ENCODE measurements at places on chromosomes 5 and 9. TPM values are rescaled to one million over a fixed set of nuclear protein-coding genes. Genes with fewer than 3 reads are reported as not detected.
A peak's percentile ranks its signal among the peaks of the same experiment; 100 is the strongest.

Gene ISL1
- total RNA-seq = not detected

Gene ADRB2
- 5.5 TPM for total RNA-seq

Gene TMOD1
- 192 TPM for total RNA-seq

Gene RLN2
- not detected for total RNA-seq

Gene MELK
- total RNA-seq = 0.76 TPM

Gene UNC5A
- 0.08 TPM for total RNA-seq

Gene COL5A1
- 18.7 TPM for total RNA-seq

DNA sequence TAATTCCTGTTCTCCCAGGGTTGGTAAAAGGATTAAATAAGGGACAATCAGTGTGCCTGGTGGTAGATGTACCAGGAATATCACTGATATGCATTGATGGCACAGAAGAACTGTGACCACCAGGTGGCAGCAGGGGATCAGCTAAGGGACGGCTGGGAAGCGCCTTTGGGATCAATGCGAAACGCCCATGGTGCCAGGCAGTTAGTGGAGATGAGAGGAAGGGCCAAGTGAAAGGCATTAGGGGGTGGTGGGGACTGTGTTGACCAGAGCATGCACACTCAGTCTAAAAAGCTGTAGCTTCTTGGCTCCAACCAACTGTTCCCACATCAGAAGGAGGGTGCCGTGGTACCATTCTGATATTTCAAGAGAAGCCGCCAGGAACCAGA is 55.6 kb downstream of the ARHGEF37 start:
- DNase-seq = no peak

DNA sequence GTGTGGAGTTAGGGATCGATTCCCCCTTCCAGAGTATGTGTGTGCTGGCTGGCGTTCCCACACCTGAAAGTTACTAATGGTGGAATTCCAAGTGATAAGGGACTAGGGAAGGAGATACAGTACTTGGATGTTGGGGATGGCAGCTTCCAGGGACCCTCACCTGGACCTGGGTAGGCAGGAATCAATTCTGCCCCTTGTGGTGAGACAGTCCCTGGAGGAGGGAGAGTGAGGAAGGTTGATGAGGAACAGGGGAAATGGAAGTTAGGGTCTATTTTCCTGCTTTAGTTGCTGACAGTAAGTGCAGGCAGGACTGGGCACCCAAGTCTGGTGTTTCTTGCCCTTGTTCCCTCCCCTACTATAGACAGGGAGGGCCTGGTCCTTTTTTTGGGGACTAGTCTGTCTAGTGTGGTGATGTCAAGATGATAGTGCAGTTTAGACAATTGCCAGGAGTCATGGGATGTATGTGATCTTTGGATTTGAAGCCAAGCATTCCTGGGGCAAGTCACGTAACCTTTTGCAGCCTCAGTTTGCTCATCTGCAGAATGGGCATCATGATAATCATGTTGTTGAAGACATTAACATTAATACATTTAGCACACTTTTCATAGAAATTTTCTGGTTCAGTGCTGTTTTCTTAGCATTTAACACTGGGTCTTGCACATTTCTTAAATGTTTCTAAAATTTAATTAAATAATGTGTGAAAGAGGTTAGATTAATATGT is 51.7 kb downstream of the DAB2IP start:
- DNase-seq = no peak

DNA sequence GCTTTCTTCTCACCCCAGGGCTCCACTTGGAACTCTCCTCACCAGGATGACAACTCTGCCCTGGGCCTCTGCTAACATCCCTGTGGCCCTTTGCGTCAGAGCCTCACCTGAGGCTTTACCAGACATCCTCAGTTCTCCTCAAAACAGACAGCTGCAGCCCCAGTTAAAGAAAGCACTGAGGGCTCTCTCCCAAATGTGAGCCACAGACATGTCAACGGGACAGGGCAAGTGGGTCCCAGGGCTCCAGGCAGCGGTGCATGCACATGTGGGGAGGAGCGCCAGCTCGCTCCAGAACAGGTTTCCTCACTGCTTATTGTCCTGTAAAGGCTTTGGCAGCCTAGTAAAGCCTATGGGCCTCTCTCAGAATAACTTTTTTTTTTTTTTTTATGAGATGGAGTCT is 37.3 kb downstream of the IPPK start:
- DNase-seq = no peak

GRCh38 chr9:92962846-92963245 is 15.5 kb downstream of the FGD3 start:
- DNase-seq = no peak

GRCh38 chr9:95344735-95345325 is 27.3 kb upstream of the FANCC start:
- no peak for DNase-seq

- DNase-seq = no peak
Observed at GRCh38 chr5:43647789-43648188, 44.8 kb downstream of the NNT start.

GRCh38 chr5:90940227-90940995 is 381.8 kb downstream of the ADGRV1 start:
- no peak for DNase-seq

DNA sequence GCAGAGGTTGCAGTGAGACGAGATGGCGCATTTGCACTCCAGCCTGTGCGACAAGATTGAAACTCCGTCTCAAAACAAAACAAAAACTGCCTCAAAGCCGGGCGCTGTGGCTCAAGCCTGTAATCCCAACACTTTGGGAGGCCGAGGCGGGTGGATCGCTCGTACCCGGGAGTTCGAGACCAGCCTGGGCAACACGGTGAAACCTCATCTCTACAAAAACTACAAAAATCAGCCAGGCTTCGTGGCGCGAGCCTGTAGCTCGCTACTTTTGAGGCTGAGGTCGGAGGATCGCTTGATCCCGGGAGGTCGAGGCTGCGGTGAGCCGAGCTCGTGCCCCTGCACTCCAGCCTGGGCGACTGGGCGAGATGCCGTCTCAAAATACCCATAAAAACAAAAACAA is 988 bp downstream of the GFM2 start:
- no peak for DNase-seq

DNA sequence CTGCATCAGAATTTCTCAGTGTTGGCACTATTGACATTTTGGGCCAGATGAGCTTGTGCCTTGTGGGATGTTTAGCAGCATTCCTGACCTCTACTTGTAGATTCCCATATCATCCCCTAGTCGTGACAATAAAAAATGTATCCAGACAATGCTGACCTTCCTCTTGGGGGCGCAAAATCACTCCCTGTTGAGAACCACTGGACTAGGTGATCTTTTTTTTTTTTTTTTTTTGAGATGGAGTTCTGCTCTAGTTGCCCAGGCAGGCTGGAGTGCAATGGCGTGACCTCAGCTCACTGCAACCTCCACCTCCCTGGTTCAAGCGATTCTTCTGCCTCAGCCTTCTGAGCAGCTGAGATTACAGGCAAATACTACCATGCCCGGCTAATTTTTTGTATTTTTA is 22.6 kb downstream of the STXBP1 start:
- no peak for DNase-seq

- no peak for DNase-seq
Observed at GRCh38 chr5:172312286-172312685, 28.7 kb upstream of the UBTD2 start.

GRCh38 chr5:138843316-138844124 is 31.6 kb downstream of the LRRTM2 start:
- no peak for DNase-seq

DNA sequence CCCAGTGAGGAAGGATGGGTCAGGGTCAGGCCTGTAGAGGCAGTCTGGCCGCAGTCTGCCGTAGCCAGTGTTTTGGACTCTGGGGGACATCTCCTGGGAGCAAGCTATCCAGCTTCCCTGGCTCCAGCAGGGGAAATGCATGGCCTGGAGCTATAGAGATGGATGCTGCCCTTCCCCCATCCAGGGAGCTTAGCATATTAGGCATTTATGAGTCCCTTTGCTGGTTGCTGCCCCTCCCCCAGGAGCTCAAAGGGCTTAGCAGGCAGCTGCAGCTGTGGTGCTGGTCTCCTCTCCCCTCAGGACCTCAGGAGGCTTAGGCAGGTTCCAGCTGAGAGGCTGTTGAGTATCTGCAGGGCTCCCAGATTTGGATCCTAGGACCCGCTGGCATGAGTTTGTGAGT is 1158.7 kb downstream of the DTWD2 start:
- no peak for DNase-seq

DNA sequence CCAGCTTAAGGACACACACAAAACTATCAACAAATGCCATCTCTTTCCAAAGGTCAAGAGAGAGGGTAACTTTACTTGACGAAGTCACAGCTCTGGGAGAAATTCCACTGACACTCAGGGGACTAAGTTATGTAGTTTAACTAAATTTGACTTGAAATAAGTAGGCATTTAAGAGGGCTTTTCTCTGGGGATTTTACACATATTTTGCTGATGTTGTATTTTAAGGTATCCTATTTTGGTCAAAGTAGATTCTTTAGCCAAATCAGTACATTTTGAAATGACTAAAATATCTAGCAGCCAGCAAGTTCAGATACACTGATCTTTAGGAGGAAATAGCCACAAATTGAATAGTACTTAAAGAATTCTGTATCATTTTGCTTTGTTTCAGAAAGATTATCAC is 652.0 kb downstream of the PDE4D start:
- DNase-seq = no peak

- no peak for DNase-seq
Observed at GRCh38 chr5:62395210-62395950, 8.3 kb downstream of the DIMT1 start.

- DNase-seq = no peak
Observed at GRCh38 chr5:67202828-67203227, 6.2 kb upstream of the CD180 start.

- DNase-seq = no peak
Observed at GRCh38 chr5:86074297-86074696, 543.4 kb upstream of the COX7C start.

DNA sequence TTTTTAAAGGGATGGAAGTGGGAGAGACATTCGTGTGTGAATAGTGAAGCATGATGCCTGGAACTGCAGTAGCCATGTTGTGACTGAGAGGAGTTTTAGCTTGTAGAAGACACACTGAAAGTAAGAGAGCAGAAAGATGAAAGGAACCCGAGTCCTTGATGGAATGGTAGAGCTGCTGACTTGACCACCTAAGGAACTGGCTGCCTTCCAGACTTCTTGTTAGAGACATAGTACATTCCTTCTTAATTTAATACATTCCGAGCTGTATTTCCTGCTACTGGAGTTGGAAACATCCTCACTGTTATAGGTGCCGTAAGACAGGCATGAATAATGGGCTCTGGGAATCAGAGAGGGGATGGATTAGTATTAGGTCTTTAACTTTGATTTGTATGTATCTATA is 7.4 kb downstream of the CER1 start:
- DNase-seq = no peak

DNA sequence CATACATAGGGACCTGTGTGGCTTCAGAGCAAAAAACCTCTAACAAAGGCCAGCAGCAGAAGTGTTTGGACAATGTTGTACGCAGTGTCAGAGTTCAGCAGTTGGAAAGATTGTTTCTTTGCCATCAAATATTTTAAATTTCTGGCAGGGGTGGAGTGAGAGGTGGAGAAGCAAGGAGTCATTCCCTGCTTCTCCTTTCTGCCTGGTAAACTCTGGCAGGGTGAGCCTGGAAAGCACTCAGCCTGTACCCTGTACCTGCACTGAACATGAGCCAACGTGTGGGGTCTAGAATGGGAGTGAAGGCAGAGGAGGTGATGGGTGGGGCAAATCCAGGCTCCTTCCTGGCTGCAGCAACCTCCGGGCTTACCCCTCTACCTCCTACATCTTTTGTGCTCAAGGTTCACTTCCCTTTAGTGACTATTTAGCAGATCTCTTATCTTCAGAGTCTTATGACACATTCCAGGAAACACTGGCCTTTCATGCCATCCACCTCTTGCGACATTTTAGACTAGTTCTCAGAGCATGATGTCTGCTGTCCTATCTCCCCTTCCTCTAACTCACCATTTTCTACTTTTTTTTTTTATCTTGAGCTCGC is 445.0 kb upstream of the PIK3R1 start:
- no peak for DNase-seq

DNA sequence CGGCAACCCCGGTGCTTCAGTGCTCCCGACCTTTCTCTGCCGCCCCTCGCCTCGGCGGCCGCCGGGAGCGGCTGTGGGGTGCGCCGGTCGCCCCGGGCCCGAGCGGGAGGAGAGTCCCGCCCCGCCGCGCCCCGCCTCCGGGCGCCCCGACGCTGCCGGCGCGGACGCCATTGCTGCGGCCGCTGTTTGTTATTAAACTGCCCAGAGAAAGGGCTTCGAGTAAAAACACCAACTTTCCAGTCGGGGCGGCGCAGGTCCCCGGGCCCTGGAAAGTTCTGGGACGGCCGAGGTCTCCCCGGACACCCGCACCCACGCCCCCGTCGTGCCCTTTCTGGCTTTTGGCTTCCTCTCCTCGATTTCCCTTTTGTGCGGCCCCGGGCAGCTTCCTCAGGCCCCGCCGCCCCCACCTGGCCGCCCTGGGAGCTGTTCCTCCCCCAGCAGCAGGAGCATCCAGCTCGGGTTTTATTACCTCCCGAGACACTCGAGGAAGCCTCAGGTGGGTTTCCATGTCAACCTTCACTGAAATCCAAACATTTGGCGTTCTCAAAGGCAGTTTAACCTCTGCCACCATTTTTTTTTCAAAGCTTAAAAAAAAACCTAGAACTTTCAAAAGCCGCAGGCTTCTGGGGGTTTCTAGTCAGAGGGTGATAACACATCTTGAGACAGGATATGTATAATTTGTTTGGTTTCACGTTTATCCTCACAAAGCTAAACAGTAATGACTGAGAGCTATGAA is 334.4 kb downstream of the CWC27 start:
- DNase-seq = peak; percentile 78

- no peak for DNase-seq
Observed at GRCh38 chr9:23477908-23478307, 348.1 kb downstream of the ELAVL2 start.

- DNase-seq = no peak
Observed at GRCh38 chr5:150641006-150641570, 628 bp downstream of the SYNPO start.

GRCh38 chr9:134007150-134007549 is 15.0 kb upstream of the VAV2 start:
- DNase-seq = no peak

GRCh38 chr5:1437226-1437829 is 7.9 kb downstream of the SLC6A3 start:
- no peak for DNase-seq
